ENCODE measurements at places on chromosomes 13 and 19.

GRCh38 chr19:30049226-30049625 is 107.2 kb downstream of the URI1 start:
- no peak for DNase-seq

DNA sequence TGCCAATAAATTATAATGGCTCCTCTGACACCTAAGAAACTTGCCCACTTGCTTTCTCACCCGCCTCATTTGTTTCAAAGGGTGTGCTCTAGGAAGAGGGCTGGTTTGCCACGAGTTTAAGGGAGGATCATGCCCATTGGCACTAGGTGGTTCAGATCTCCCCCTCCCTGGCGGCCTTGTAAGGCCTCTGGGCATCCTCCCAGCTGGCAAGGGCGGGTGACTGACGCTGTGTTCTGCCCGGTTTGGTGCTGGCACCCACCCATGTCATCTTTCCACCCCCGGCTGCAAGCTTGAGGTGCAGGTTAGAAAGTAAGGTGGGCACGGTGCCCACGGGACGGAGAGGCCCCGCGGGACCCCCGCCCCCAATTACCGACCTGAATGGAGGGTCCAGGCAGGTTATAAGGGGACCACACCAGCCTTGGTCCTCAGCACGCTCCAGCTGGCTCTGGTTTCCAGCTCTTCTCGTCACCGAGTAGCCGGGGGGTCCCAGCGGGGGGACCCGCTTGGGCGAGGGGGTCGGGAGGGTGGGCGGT is 90.4 kb downstream of the PTPRS start:
- DNase-seq, result no peak

DNA sequence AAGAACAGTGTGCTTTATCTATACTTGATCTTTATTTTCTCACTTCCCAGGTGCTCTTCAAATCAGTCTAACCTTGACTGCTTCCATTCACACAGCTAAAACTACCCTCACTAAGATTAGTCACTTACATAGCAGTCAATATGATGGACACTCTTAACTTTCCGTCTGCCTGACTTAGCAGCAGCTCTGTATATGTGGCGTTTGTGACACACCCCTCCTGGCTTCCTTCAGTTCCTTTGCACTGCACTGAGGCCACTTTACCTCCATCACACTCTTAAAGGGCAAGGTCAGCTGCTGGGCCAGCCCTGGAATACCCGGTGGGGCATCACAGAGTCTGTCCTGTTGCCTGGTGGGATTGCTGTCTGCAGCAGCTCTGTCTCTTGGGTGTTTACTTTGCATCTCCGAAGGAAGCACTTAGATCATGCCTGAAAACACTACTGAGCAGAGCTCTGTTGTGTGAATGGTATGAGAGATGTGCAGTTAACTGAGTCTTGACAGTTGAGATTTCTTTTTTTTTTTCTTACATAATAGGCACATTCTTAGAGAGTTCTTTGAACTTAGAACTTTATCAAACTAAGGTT is 35.6 kb upstream of the IL17D start:
- no peak for DNase-seq

GRCh38 chr13:112602189-112602588 is 14.2 kb upstream of the TUBGCP3 start:
- DNase-seq, result no peak

DNA sequence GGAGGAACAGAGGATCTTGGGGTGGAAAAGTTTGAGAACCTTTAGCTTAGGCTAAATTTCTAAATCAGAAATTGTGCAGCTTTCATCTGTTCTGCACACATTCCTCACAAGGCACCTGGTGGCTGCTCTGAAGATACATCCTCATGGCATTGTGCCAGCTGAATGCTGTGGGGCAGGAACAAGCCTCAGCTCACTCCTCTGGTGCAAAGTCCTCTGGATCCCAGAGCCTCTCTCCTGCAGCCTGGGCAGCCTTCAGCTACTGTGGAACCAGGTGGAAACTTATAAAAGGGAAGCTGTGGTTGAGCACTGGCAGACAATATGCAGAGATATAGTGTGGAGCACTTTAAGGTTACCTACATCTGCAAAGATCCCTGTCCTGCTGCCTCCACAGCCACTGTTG is 72.3 kb downstream of the KCTD12 start:
- no peak for DNase-seq

- DNase-seq, result no peak
These were observed 234.9 kb downstream of the KCTD12 start for GRCh38 chr13:76651286-76651685.

DNA sequence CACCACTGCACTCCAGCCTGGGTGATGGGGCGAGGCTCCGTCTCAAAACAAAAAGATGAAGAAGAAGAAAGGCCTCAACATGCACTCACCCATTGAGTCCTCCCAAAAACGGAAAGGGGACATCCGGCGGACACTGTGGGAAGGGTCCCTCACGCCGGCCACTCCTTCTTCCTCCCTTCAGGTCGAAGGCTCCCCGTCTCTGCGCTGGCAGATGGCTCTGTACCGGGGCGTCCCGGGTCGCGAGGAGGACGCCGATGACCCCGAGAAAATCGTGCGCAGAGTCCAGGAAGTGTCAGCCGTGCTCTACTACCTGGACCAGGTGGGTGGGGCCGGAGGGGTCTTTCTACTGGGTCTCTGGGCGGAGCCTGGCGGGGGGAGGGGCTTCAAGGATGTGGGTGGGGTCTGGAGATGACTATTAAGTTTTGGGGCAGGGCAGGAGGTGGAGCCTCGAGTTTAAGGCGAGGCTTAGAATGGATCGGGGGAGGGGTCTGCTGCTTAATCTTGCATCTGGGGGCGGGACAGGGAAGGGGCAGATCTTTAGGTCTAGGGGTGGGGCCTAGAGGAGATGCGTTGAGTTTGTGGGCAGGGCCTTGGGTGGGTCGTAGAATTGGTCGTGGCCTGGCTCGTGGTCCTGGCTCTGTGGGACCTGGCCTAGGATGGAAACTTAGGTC is 90.2 kb downstream of the MAP4K1 start:
- no peak for DNase-seq

GRCh38 chr13:75752826-75753225 is 116.7 kb downstream of the LMO7 start:
- no peak for DNase-seq

DNA sequence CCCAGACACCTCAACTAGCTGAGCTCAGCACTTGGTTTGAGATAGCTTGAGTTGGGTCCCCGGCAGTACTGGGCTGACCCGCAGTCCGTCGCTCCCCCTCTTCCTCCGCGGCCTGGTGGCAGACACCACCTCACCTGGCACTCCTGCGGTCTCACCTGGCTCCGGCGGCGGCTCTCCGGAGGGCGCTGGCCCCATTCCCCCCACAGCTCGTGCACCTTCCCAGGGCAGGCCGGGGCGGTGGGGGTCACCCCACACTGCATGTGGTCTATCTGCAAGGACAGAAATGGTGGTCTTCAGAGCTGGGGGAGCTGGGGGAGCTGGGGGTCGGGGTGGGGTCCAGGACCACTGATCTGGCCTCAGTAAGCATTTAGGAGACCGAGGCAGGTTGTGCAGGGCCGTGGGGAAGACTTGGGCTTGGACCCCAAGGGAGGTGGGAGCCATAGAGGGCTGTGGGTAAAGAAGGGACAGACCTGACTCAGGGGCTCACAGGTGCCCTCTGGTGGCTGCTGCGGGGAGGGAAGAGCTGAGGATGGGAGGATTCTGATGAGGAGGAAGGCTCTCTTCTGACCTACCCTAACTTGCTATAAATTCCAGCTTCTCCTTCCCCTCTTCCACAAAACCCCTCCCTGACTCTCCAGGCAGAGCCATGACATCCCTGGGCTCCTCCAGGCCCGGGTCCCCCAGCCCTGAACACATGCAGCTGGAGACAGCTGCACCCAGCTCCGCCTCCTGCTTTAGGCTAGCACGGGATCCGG is 6.7 kb upstream of the PLIN4 start:
- peak; percentile 52 for DNase-seq

DNA sequence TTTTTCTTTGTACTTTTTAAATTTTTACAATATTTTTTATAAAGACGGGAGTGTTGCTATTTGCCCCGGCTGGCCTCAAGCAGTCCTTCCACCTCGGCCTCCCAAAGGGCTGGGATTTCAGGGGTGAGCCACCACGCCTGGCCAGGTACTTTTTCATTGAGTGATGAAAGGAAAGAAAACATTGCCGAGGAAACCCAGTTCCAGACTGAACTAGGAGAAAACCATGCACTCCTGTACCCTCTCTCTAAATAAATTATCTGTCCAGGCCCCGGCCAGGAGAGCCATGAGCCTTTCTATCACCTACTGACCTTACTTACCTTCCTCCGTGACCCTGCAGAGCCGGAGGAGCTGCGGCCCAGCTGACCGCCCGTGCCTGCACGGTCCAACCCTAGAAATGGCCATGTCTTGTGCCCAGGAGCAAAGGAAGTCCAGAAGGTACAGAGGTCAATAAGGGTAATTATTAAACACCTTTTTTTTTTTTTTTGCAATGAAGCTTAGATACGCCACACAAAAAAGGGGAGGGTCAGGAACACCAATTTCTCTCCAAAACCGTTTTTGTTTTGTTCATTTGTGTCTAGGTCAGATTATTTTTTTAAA is at the start of gene SLC7A9:
TSS of gene SLC7A9 (minus strand) at position 399 of the 597 bp plus-strand sequence. CDS start 1,233 bp downstream, outside the sequence.
- DNase-seq, result no peak

GRCh38 chr19:49790866-49791265 is 22.2 kb downstream of the FUZ start:
- no peak for DNase-seq

GRCh38 chr19:1975162-1975480 is 34.1 kb downstream of the CSNK1G2 start:
- DNase-seq, result no peak

DNA sequence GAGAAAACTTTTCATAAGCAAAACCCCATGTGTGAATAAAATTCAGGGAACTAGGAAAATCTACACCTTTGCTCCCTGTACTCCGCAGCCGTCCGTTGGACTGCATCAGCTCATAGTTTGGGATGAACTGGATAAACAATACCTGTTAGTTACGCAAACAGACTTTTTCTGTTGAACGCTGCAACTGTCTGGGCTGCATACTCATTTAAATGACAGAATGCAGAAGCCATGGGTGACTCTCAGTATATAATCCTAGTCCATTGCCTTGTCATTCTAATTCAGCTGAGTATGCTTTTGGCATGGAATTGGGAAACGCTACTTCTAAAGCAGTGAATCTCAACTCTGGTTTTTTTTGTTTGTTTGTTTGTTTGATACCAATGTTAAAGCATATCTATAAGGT is 151.6 kb downstream of the SLITRK1 start:
- no peak for DNase-seq

- no peak for DNase-seq
These were observed 248.1 kb downstream of the ATP8A2 start for GRCh38 chr13:25619897-25620296.

DNA sequence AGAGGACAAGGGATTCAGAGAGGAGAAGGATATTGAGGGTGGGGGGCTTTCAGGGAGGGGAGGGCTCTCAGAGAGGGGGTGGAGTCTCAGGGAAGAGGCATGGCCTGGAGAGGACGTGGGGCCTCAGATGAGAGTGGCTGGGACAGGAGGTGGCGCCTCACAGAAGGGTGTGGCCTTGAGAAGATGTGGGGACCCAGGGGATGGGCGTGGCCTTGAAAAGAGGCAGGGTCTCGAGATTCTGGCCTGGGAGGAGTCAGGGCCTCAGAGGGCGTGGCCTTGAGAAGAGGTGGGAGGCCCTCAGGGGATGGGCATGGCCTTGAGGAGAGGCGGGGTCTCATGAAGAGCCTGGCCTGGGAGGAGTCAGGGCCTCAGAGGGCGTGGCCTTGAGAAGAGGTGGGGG is 23.7 kb upstream of the TNFSF14 start:
- no peak for DNase-seq

DNA sequence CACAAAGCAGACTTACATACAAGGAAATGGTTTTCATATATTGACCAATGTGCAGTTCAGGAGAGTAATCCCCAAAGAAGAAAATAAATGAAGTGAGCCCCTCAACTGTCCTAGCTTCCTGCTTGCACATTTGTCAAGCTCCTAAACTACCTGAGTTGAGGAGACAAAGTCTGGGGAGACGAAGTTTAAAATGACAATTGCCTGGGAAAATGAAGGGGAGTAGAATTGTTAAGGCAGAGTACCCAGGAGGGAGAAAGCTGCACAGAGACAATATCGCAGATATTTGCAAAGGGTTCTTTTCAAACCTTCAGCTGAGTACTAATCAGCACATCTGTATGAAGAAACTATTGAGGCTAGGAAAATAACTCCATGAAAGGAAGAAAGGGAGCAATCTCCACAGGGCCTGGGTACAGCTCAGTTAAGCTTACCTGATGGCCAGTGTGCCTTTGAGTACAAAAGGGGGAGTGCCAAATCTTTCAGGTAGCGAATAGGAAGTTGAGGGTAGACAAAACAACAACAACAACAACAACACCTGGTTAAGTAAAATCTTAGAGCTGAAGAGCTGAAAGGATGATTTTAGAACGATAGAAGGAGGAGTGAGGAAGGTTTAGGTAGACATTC is 1700.1 kb upstream of the PRR20A start:
- DNase-seq, result no peak

- DNase-seq, result no peak
These were observed 15.5 kb upstream of the ISYNA1 start for GRCh38 chr19:18453269-18454024.

DNA sequence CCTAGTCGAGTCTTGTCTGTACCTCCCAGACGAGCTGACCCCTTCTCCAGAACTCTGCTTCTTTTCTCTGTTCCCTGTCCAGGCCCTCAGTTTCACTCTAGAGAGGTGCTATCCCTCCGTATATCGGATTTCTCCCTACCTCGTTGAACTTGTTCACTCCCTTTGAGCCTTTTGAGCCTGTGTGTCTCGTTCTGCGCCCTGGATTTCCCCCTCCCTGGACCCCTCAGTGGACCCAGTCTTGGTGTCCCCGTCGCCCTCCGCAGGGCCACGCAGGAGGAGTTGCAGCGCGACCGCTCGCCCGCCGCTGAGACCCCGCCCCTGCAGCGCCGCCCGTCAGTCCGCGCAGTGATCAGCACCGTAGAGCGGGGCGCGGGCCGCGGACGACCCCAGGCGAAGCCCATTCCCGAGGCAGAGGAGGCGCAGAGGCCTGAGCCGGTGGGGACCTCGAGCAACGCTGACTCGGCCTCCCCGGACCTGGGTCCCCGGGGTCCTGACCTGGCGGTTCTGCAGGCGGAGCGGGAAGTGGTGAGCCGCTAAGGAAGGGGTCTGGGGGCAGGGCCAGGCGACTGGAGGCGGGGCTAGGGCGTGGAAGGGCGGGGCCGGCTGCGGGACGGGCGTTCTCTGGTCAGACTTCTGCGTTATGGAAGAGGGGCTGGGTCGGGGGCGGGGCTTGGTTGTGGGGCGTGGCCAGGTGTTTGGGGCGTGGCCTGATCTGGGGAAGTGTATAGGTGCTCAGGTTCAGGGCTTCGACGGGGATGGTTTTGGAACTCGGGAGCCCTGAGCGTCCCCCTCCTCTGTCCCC is 5.5 kb downstream of the EPS8L1 start:
- DNase-seq, result peak; percentile 83

- peak; percentile 14 for DNase-seq
These were observed 12.3 kb upstream of the CADM4 start for GRCh38 chr19:43651758-43652545.

Measured in stimulated activated naive CD4-positive, alpha-beta T cell treated with Interleukin-2 at 50 U/mL for 16 hours (primary cell).